Stimulated activated CD8-positive, alpha-beta memory T cell treated with anti-CD3 and anti-CD28 coated beads, Interleukin-7, amount 100 ng/mL, for 1 hour (primary cell): ENCODE measurements at places on chromosomes 12 and 14.

GRCh38 chr12:98352218-98352811, 163.1 kb upstream of the TMPO start:
- no peak for DNase-seq

DNA sequence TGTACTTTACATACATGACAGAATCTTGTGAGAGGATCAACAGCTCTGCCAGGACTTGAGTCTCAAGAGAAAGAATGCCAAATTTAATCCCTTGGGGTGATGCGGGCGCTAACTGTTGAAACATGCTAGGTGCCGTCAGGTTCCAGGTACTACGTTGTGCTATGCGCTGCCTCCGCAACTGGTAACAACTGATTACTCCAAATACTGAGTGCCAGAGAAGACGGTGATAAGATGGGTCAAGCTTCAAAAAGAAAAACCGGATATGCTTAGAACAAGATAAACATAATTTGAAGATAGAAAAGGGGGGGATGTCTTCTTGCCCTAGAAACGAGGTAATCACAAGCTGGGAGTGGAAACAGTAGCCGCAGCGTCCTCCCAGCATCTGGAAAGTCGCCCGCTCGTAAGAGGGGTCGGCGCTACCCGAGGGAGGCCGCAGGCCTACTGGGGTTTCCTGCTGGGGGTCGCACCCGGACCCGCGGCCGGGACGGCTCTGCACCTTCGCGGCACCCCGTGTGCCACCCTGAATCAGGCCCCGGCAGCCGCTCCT, 678 bp downstream of the ZBTB25 start:
- DNase-seq, result no peak

GRCh38 chr12:19093218-19093617, 36.3 kb upstream of the PLEKHA5 start:
- no peak for DNase-seq

- no peak for DNase-seq
Observed at GRCh38 chr14:51310505-51310944, 70.5 kb downstream of the TMX1 start.

- DNase-seq, result no peak
Observed at GRCh38 chr12:54277823-54278276, 2.1 kb downstream of the CBX5 start.

DNA sequence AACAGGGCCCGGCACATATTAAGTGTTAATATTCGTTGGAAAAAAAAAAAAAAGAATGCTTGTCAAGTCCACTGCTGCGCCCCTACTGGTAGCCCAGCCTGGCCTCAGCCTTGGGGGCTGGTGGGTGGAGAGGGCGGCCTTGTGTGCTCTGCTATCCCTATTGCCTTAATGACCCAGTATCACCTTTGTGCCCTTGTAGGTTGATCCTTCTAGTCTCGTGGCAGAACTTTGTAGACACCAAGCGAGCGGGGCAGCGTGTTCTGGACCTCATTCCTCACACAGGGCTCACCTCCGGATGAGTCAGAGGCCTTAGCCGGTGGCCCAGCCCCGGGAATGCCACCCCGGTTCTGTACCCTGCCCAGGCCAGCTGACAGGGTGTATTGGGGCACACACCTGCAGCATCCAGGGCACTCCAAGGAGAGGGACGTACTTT, 1.8 kb upstream of the RCOR1 start:
- no peak for DNase-seq

GRCh38 chr12:106582641-106583230, at the start of gene RFX4:
TSS of gene RFX4 (plus strand) at chr12:106583004. CDS start at chr12:106583321, 317 bp downstream.
- DNase-seq, result no peak

- DNase-seq, result no peak
Observed at GRCh38 chr14:98170575-98170974, 1101.4 kb downstream of the BCL11B start.

- no peak for DNase-seq
Observed at GRCh38 chr14:22152903-22153302, 436.1 kb downstream of the DAD1 start.

DNA sequence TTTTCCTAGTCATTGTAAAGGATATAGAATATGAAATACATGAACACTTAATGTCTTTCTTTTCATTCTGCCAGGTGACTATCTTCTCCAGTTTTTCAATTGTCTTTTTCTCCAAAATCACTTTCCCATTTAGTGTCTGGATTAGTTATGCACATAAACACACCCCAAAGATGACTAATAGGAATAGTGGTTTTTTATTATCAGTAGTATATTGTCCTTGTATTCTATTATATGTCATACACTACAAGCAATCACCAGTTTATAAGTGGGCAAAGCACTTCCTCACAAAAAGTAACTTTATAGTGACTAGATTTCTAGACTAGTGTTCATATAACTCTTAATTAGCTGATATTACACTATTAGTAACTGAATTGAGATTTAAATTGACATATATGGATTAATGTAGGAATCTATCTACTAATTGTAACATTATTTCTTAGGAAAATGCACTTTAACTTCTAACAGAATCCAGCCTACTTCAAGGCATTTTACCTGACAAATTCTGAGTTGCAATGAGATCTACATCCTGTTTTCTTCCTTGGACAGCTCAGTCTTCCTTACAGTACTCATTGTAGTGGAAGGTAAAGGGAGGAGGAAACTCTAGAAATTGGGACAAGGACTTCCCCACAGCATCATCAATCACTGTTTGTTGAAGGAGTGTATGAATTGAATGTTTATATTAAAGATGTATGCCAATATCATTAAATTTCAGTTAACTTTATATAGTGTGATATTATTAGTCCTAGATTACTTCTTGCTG, 186.1 kb upstream of the GARIN2 start:
- no peak for DNase-seq

DNA sequence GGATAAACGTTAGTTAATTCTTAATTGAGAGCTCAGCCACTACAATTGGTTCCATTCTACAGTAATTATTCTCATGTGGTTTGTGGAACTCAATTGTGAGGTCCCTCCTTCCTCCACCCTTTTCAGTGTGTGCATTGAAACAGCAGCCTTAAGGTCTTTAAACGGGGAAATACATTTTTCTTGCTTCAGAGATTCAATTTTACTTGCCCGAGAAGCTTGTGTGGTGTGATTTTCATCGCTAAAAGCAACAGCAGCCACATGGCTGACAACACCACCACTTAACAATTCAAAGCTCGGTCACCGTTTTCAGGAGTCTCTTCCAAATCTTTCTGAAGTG, 733 bp upstream of the PPFIBP1 start:
- DNase-seq, result no peak

DNA sequence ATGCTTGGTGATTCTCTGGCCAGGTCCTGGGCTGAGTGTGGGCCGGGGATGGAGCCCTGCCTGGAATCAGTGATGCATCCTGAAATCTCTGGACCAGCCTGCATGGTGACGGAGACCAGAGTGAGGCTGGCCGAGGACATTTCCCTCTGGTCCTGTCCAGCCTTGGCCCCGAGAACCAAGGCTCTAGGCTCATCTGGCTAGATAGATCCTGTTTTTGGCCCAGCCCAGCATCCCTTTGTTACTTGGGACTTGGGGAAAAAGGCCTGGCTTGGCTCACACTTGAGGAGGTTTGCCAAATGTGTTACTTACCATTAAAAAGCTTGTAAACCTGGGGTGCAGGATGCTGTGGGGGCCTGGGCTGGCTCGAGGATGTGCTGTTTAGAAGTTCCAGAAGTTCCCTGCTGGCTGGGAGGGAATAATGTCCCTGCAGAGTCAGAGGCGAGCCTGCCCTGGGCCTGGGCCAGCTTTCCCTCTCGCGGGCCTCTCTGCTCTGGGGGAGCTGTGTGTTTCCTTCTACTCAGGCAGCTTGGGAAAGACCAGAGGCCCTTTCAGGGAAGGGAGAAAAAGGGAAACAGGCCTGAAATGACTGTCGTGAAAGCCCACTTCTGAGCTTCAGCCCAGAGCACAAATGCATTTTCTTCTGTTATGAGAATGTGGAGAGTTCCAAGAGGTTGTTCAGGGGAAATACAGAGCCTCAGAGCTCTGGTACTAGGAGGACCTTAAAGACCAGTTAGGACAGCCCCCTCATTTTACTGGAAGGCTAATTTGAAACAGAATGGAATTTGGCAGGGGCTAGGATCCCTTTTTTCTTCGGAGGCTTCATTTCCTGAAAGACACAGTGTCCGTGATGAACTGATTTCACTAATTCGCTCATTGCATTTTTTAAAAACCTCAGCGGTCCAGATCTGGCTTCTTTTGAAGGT, 47.2 kb upstream of the CTDSP2 start:
- DNase-seq, result no peak
